ENCODE measurements at places on chromosomes 3 and 15.
A peak's percentile ranks its signal among the peaks of the same experiment; 100 is the strongest.

DNA sequence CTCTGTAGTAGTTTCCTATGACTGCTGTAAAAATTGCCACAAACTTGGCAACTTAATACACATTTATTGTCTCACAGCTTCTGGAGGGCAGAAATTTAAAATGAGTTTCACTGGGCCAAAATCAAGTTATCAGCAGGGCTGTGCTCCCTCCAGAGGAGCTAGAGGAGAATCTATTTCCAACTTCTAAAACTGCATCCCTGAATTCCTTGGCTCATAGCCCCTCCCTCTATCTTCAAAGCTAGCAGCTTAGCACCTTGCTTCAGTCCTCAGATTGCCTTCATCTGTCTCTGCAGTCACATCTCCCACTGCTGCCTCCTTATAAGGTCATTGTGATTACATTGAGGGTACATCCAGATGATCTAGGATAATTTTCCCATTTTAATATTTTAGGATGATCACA, 17.8 kb upstream of the GADL1 start:
- peak; percentile 3 for DNase-seq

DNA sequence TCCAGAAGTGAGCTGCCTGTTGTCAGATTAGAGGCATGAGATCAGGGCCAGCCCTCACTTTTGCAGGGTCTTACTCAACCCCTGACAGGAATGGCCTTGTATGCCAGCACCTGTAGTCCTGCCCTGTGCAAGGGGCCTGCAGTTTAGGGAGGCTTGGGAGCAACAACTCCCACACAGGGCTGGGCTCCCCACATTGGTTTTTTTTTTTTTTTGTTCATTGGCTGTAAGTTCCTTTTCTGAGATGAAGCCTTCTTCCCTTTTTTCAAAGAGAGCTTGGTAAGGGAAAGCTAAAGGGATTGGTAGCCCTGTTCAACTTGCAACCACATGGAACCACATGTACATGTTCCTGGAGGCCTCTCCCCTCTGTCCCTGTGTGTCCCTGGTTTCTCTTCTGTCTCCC, 46.4 kb downstream of the TNFAIP8L3 start:
- DNase-seq: no peak

DNA sequence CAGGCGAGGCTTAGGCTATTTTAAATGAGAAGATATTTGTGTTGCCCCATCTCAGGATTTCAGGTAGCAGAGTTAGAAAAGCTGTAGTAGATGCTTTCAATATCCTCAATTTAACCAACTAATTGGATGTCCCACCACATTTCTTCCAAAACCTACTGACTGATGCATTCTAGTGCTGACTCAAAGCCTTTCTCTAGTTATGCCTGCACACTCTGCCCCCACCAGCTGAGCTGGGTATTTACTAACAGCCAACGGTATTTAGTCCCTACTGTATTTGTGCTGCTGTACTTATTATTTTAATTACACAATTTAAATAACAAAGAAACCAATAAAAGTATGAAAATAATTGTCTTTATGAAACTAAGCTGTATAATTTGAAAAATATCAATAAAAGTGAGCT, 139.5 kb downstream of the OSBPL10 start:
- DNase-seq: no peak

- peak; percentile 28 for DNase-seq
These were observed 15.7 kb upstream of the RBP2 start for GRCh38 chr3:139491966-139492365.

DNA sequence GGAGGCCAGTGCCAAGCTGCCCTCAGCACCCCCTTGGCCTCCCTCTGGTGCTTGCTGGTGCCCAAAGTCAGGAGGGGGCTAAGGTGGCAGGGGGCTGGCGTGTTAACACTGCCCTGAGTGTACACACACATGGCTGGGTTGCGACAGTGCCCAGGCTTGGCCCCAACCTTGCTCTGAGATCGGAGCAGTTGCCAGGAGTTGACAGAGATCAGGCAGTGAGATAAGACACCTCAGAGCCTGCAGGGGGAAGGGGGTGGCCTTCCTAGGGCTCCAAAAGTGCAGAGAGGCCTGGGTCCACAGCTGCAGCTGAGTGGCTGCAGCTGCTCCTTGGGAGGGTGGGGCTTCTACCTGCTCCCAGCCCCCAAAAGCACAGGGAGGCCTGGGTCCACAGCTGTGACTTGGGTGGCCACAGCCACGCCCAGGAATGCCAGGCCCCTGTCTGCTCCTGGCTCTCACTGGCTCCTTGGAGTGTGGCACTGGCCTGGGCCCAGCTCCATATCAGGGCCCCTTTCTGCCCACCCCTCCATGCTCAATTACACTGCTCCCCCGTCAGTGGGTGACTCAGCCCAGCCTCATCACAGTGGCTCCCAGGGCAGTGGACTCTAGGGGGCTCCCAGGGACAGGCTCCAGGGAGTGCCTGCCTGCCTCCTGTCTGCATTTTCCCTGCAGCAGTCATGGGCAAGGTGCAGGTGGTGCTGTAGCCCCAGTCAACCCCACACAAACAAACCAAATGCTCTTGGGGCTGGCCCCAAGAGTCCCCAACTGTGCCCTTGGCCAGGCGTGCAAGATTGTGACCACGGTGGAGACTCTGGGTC, 56.4 kb upstream of the C15orf39 start:
- no peak for DNase-seq

GRCh38 chr15:68524753-68525584, 53.8 kb upstream of the CORO2B start:
- DNase-seq: no peak

DNA sequence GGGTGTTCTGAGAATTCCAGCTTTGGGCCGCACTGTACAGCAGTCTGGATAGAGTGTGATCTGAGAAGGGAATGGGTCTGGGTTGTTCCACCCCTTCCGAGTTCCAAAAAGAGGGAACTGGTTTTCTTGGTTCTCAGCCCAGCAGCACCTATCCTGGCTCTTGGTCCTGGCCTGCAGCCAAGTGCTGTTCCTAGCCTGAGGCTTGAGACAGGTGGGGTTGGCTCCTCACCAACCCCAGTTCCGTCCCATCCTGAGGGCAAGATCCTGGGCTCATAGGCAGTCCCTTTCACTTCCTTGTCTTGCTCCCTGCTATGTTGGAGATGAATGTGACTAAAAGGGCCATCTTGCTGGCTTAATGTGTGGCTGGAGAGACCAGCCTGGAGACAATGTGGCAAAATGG, 15.2 kb downstream of the IVD start:
- no peak for DNase-seq

GRCh38 chr3:124318656-124319055, 326.7 kb upstream of the ROPN1 start:
- DNase-seq: no peak

GRCh38 chr15:89398896-89399237, 64.2 kb upstream of the POLG start:
- no peak for DNase-seq

- DNase-seq: no peak
These were observed 92.1 kb downstream of the ASB7 start for GRCh38 chr15:100694381-100695021.

- no peak for DNase-seq
These were observed 23.0 kb downstream of the MYH15 start for GRCh38 chr3:108487439-108487838.

GRCh38 chr3:78402720-78403119, 1362.8 kb downstream of the ROBO2 start:
- no peak for DNase-seq
